ENCODE measurements at places on chromosomes 1 and 21. TPM values are rescaled to one million over a fixed set of nuclear protein-coding genes. Genes with fewer than 3 reads are reported as not detected.

DNA sequence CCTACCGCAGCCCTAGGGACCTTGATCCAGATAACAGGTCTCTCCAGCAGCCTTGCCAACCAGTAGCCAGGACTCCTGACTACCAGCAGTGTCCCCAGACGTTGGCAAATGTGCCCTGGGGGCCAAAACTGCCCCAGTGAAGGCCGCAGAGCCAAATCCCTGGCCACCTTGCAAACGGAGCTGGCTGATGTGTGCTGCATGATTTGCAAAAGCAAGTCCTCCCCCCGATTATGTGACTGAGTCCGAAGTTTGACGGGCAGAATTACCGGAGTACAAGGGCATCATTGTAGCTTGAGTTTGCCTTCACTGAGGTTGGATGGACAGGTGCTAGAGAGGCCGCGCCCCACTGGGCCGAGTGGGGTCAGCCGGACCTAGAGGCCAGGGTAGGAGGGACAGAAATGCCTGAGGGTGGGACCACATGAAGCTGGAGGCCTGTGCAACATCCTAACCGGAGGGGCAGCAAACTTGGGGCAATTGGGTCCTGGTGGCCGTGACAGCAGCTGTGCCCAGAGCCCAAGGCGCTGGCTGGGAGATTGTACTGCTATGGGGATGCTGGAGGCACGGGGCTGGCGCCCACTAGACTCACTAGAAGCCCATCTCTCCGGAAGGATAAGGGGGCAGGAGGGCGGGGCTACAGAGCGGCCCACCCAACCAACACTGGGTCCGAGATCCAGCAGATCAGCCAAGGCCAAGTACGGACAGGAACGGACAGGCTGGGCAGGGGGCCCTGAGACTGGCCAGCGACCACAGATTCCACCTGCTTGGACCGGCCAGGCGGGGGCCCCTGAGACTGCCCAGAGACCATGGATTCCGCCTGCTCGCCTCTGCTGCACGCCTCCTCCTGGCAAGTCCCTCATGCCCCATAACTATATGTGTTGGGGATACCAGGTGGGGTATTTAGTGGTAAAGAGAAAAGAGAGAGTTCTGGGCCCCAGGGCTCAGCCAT is 2.8 kb downstream of the ARHGEF16 start:
- H3K27ac ChIP-seq: no peak overlapping the region
- no peaks in the 10 kb centered on the region for H3K36me3 ChIP-seq
- peaks cover 2% of the 10 kb centered on the region for H3K4me1 ChIP-seq
- peaks cover 2% of the 10 kb centered on the region for H3K27me3 ChIP-seq
- no peak overlapping the region for H3K4me3 ChIP-seq
- DNase-seq: no peak

GRCh38 chr1:65330822-65331221 is 21.5 kb downstream of the DNAJC6 start:
- H3K4me1 ChIP-seq: no peaks in the 10 kb centered on the region
- DNase-seq: no peak
- H3K27me3 ChIP-seq: peaks cover 4% of the 10 kb centered on the region
- no peaks in the 10 kb centered on the region for H3K36me3 ChIP-seq
- H3K4me3 ChIP-seq: no peak overlapping the region
- no peak overlapping the region for H3K27ac ChIP-seq

GRCh38 chr1:92990828-92991227 is 29.6 kb upstream of the DIPK1A start:
- H3K4me3 ChIP-seq: no peak overlapping the region
- H3K27me3 ChIP-seq: no peaks in the 10 kb centered on the region
- H3K4me1 ChIP-seq: peaks cover 49% of the 10 kb centered on the region
- peak overlapping the region; percentile 18 for H3K27ac ChIP-seq
- H3K36me3 ChIP-seq: no peaks in the 10 kb centered on the region

GRCh38 chr1:188154196-188154595 is 1325.4 kb downstream of the PLA2G4A start:
- DNase-seq: no peak
- no peaks in the 10 kb centered on the region for H3K36me3 ChIP-seq
- H3K27ac ChIP-seq: no peak overlapping the region
- no peak overlapping the region for H3K4me3 ChIP-seq
- H3K27me3 ChIP-seq: no peaks in the 10 kb centered on the region
- no peaks in the 10 kb centered on the region for H3K4me1 ChIP-seq

- H3K27ac ChIP-seq: no peak overlapping the region
- peaks cover 7% of the 10 kb centered on the region for H3K4me1 ChIP-seq
- H3K4me3 ChIP-seq: no peak overlapping the region
- peaks cover 10% of the 10 kb centered on the region for H3K27me3 ChIP-seq
- no peaks in the 10 kb centered on the region for H3K36me3 ChIP-seq
Observed at GRCh38 chr1:173212952-173213491, 5.9 kb upstream of the TNFSF4 start.

DNA sequence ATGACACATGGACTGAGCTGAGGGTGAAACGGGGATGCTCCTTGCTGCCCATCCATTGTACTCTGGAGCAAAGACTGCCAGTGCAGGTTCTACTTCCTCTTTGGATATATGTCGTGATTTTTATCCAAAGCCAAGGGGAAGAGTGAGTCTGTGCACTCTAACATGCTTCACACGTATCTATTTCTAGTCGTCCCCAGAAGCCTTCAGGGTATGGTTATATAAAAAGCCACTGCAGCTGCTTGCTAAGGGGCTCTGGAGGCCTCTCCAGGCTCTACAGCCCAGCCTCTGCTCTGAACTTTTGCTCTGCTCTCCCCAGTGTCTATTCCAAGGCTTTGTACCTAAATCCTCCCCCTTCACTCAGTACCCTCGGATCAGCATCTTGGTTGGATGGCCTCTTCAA is 20.1 kb downstream of the PAFAH2 start:
- H3K4me1 ChIP-seq: peaks cover under 1% of the 10 kb centered on the region
- H3K27ac ChIP-seq: peak overlapping the region; percentile 26
- peaks cover 27% of the 10 kb centered on the region for H3K36me3 ChIP-seq
- H3K4me3 ChIP-seq: no peak overlapping the region
- no peaks in the 10 kb centered on the region for H3K27me3 ChIP-seq

GRCh38 chr1:179702946-179703539 is 40.0 kb upstream of the FAM163A start:
- DNase-seq: no peak
- H3K4me3 ChIP-seq: no peak overlapping the region
- H3K27me3 ChIP-seq: no peaks in the 10 kb centered on the region
- no peaks in the 10 kb centered on the region for H3K36me3 ChIP-seq
- H3K27ac ChIP-seq: no peak overlapping the region

DNA sequence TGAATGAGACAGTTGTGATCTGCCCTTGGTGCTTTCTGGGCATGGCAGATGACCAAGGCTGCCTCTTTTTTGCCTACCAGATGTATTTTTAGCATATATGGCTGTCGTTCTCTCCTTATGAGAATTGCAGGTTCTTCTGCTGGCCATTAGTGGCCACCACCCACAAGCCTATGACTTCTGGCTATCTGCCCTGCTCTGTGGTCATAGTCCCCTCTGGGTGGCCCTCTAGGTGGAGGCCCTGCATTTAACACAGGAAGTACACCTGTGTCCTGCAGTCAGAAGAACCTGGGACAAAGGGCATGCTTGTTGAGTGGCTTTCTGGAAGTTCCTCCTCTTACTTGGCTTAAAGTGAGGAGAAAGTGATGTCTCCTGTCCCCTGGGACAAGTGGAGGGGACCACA is 6.5 kb downstream of the FCAMR start:
- H3K27me3 ChIP-seq: no peaks in the 10 kb centered on the region
- no peak overlapping the region for H3K4me3 ChIP-seq
- no peak for DNase-seq
- no peaks in the 10 kb centered on the region for H3K36me3 ChIP-seq
- no peak overlapping the region for H3K27ac ChIP-seq
- peaks cover 35% of the 10 kb centered on the region for H3K4me1 ChIP-seq

- H3K27me3 ChIP-seq: no peaks in the 10 kb centered on the region
- peaks cover 10% of the 10 kb centered on the region for H3K4me1 ChIP-seq
- DNase-seq: no peak
- H3K4me3 ChIP-seq: no peak overlapping the region
Observed at GRCh38 chr1:168260393-168260792, 20.3 kb upstream of the TBX19 start.

DNA sequence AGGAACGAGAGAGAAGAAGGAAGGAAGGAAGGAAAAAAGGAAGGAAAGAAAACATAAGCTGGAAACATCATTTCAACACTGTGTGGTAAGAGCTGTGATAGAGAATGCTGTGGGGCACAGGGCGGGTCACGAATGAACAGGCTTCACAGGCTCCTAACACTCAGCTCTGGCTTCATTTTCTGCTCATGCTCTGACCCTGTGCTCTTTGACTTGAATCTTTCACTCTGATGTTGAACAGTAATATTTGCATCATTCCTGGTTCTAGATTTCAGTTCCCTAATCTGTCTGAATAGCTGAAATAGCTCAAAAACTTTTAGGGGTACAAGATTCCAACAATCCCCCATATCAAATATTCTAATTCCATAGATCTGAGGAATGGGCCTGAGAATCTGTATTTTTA is 207.3 kb downstream of the LHX8 start:
- H3K27me3 ChIP-seq: no peaks in the 10 kb centered on the region
- H3K4me1 ChIP-seq: peaks cover 10% of the 10 kb centered on the region
- no peak for DNase-seq
- no peak overlapping the region for H3K4me3 ChIP-seq
- no peak overlapping the region for H3K27ac ChIP-seq

DNA sequence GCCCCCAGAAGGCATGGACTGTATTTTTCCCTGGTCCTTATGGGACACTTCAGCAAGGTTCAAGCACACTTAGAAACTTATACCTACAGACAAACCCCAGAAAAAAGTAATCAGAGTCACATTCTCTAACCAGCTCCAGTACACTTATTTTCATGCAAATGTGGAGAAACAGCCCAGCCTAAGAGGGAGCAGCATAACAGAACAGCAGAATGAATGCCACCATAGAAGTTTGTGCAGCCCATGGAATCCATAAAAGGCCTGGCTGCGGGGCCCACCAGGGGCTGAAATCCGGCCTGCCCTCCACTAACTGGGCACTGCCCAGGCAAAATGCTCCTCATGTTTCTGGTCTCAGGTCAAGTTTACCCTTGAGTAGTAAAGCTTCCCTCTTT is 60.4 kb upstream of the ATP1A1 start:
- no peak overlapping the region for H3K27ac ChIP-seq
- H3K36me3 ChIP-seq: no peaks in the 10 kb centered on the region
- no peak overlapping the region for H3K4me3 ChIP-seq
- H3K4me1 ChIP-seq: peaks cover 33% of the 10 kb centered on the region

DNA sequence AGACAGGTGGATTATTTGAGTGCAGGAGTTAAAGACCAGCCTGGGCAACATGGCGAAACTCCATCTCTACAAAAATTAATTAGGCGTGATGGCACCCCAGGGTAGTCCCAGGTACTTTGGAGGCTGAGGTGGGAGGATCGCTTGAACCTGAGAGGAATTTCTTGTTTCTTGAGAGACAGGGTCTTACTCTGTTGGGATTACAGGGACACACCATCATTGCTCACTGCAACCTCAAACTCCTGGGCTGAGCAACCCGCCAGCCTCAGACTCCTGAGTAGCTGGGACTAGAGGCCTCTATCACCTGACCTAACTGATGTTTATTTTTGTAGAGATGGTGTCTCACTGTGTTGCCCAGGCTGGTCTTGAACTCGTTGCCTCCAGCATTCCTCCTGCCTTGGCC is 24.8 kb downstream of the DHX9 start:
- no peak for DNase-seq
- H3K36me3 ChIP-seq: peaks cover 66% of the 10 kb centered on the region
- H3K27me3 ChIP-seq: no peaks in the 10 kb centered on the region
- H3K4me1 ChIP-seq: peaks cover 50% of the 10 kb centered on the region
- no peak overlapping the region for H3K4me3 ChIP-seq

GRCh38 chr1:110286564-110286963 is 52.6 kb upstream of the RBM15 start:
- H3K4me3 ChIP-seq: no peak overlapping the region
- no peak overlapping the region for H3K27ac ChIP-seq
- no peaks in the 10 kb centered on the region for H3K27me3 ChIP-seq
- no peaks in the 10 kb centered on the region for H3K4me1 ChIP-seq
- no peak for DNase-seq

DNA sequence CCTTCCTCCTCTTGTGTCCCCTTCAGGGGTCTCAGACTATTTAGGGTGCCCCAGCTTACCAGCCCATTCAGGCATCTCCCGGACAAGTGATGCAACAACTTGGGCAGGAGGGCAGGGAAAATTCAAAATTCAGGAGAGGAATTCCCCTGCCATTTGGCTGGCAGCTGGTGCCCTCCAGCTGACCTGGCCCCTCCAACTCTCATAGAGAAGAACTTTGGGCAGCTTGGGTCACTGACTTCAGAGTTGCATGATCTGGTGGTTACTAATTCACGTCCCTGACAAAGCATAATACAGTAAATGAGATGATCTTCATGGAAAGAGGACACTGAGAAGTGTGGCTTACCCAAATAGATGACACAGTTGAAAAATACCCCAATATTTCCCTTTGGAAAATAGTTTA is at the start of gene FCAMR:
Gene FCAMR, minus strand, starts transcription at position 15 of the 400 bp plus-strand sequence. CDS start 335 bp downstream, outside the sequence.
- H3K4me3 ChIP-seq: no peak within 1 kb of the TSS
- no peaks in the 10 kb centered on the region for H3K27me3 ChIP-seq
- no peak within 1 kb of the TSS for H3K27ac ChIP-seq
- H3K4me1 ChIP-seq: peaks cover 18% of the 10 kb centered on the region
- DNase-seq: no peak

GRCh38 chr1:21299780-21300395 is 9.6 kb upstream of the ECE1 start:
- H3K27ac ChIP-seq: peak overlapping the region; percentile 99
- no peak for DNase-seq
- H3K4me1 ChIP-seq: peaks cover 85% of the 10 kb centered on the region
- H3K4me3 ChIP-seq: no peak overlapping the region

- H3K27ac ChIP-seq: no peak overlapping the region
- no peaks in the 10 kb centered on the region for H3K36me3 ChIP-seq
- H3K4me3 ChIP-seq: no peak overlapping the region
- no peak for DNase-seq
- H3K4me1 ChIP-seq: no peaks in the 10 kb centered on the region
Observed at GRCh38 chr1:3940081-3940753, 40.1 kb upstream of the C1orf174 start.

GRCh38 chr1:88324899-88325298 is 359.2 kb upstream of the PKN2 start:
- peaks cover 7% of the 10 kb centered on the region for H3K27me3 ChIP-seq
- no peak overlapping the region for H3K27ac ChIP-seq
- no peaks in the 10 kb centered on the region for H3K4me1 ChIP-seq
- H3K36me3 ChIP-seq: no peaks in the 10 kb centered on the region
- no peak for DNase-seq

GRCh38 chr1:248906753-248907661 is 972 bp downstream of the PGBD2 start:
- H3K4me3 ChIP-seq: peak overlapping the region; percentile 92
- no peaks in the 10 kb centered on the region for H3K36me3 ChIP-seq
- H3K27ac ChIP-seq: peak overlapping the region; percentile 87
- H3K27me3 ChIP-seq: no peaks in the 10 kb centered on the region
- DNase-seq: no peak
- peaks cover 14% of the 10 kb centered on the region for H3K4me1 ChIP-seq

Gene LRRC53
- total RNA-seq: not detected

Gene CFHR5
- not detected for total RNA-seq

Gene OR2G6
- total RNA-seq: not detected

Gene OPRD1
- not detected for total RNA-seq

Gene GBP6
- total RNA-seq: not detected

Gene CFHR3
- not detected for total RNA-seq

Gene PMF1
- 135 TPM for total RNA-seq

Gene TTC39A
- total RNA-seq: not detected

Gene PADI2
- not detected for total RNA-seq

Gene PSMB4
- 394 TPM for total RNA-seq

Gene CFAP74
- not detected for total RNA-seq

Gene LCE2C
- not detected for total RNA-seq

Gene FMO5
- 0.14 TPM for total RNA-seq

Gene PDC
- not detected for total RNA-seq

Gene KMO
- not detected for total RNA-seq

Data from activated naive CD4-positive, alpha-beta T cell treated with anti-CD3 and anti-CD28 coated beads for 36 hours (primary cell).